ENCODE measurements at places on chromosomes 16 and 17.

GRCh38 chr17:27985736-27986399 lies 56.6 kb upstream of the NLK start:
- DNase-seq: no peak

- DNase-seq: no peak
Measured at GRCh38 chr17:16068323-16068722, 68.7 kb downstream of the TTC19 start.

GRCh38 chr16:51034481-51035109 lies 116.5 kb downstream of the SALL1 start:
- no peak for DNase-seq

DNA sequence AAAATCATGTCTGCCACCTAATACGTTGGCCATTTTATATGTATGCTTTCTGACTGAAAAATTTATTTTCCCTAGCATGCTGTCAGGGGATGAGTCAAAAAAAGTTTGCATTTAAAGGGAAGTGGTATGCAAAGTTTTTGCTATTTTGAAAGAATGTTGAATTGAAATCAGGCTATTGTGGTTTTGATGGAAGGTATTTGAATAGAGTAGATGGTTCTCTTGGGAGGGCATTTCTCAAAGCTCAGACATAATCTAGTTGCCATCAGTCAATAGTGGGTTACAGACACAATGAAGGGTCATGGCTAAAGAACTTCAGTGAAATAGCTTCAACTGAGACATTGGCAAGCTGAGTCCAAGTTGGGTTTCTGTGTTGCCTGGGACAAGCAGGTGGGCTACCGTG lies 102.4 kb downstream of the MAP2K6 start:
- DNase-seq: no peak

- DNase-seq: no peak
Measured at GRCh38 chr17:81187586-81188490, 21.8 kb upstream of the AATK start.

- DNase-seq: no peak
Measured at GRCh38 chr17:48578616-48579470, 693 bp upstream of the HOXB4 start.

DNA sequence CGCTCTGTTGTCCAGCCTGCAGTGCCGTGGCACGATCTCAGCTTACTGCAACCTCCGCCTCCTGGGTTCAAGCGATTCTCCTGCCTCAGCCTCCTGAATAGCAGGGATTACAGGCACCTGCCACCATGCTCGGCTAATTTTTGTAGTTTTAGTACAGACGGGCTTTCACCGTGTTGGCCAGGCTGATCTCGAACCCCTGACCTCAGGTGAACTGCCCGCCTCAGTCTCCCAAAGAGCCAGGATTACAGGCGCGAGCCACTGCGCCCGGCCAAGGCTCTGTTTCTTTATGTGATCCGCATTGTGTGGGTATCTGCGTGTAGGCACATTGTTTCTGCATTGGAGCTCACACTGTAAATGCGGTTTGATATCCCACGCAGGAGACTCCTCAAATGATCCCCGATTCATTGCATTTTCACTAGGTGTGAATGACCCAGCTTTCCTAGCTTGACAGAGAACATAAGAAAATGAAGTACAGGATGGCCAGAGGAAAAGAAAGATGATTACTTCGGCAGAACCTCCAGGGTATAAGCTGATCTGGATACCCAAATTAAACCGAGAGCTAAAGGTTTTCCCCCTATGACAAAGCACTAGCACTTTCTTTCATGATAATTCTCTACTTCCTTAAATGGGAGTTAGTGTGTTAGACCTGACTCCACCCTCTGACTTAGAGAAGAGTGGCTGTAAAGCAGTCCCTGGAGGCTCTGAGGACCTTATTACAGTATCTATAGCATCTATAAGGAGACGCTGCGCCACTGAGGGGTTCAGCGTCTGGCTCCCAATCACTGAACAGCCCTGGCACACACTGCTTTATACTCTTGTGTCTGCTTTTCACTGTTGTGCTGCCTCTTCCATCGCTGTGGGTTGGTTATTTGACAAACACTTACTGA lies 17.3 kb downstream of the COTL1 start:
- DNase-seq: peak; percentile 32

- DNase-seq: no peak
Measured at GRCh38 chr17:27950995-27951394, 57.8 kb upstream of the LYRM9 start.

GRCh38 chr16:90007015-90007414 lies 12.2 kb downstream of the DBNDD1 start:
- no peak for DNase-seq

DNA sequence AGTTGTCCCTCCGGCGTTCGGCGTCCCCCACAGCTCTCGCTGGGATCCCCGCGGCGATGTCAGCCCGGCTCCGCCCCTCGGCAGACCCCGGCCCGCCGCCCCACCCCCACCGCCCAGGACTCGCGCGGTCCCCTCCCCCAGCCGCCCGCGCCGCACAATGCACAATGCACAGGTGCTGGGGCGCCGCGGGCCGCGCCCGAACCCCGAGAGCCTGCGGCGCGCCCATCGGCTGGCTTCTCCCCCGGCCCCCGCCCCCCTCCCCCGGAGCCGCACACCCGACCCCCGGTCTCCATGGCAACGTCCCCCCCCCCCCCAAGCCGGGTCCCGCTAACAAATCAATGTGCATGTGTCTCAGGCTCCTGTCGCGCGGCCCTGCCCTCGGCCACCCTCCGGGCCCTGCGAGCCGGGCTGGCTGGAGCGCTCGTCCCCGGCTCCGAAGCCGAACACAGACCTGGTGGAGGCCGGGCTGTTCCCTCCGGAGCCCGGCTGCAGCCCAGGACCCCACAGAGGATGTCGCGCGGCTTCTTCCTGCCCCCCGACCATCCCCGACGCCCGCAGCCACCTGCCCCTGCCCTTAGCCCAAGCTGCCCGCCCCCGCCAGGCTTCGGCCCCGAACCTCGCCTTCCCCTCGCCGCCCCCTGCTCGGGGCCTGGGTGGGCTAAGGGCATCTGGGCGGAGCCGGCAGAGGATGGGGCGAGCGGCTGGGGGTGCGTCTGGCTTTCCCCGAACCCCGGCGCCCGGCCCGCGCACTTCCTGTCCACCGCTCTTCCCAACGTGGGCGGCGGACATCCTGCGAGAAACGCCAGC lies 818 bp upstream of the CBX8 start:
- no peak for DNase-seq

GRCh38 chr17:36939802-36940312 lies 2.6 kb downstream of the LHX1 start:
- DNase-seq: no peak

DNA sequence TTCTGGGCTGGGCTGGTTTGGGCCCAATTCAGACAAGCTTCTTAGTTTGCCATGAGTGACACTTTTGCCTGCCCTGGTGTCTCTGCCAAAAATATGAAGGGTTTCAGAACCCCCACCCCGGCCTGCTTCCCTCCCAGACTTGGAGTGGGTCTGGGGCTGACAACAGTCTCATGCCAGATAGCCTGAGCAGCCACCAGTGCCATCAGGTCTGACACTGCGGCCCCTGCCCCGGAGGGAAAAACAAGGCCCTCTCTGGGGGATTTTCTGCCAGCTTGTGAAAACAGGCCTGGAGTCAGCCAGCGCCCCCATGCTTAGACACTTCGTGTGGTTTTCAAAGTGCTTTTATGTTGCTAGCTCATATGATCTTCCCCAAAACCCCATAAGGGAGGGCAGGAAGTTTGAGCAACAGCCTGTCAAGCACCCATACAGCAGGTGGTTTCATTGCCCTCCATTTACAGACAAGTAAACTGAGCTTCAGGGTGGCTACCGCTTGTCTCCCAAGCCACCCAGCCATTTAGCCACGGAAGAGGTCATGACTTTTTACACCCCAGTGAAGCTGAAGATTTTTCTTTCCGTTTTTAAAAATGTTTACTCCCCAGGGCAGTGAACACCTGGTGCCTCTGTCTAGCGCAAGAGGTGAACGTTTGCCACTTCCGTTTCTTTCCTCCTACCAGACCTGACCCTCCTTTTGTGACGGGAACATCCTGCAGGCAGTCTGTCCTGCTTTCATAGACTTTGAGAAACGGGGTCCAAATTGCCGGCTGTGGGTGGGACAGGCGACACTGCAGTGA lies 300.6 kb downstream of the SEC14L1 start:
- peak; percentile 80 for DNase-seq

DNA sequence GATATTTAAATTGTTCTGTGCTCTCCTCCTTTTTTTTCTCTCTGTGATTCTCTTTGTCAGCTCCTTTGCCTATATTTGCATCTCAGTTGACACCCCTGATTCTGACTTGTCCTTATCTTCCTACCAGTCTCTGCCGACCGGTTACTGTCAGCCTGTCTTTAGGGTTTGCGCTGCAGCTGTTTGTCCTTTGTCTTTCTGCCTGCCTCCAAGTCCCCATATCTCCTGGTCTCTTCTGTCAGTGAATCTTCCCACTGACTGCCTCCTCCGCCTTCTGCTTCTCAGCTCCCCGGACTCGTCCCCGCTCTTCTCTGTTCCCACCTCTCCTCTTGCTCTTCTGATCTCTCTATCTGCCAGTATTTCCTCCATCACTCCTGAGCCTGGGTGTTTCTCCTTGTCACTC lies 5.2 kb downstream of the TLCD2 start:
- DNase-seq: no peak

GRCh38 chr16:50861970-50862411 lies 120.1 kb downstream of the CYLD start:
- no peak for DNase-seq

DNA sequence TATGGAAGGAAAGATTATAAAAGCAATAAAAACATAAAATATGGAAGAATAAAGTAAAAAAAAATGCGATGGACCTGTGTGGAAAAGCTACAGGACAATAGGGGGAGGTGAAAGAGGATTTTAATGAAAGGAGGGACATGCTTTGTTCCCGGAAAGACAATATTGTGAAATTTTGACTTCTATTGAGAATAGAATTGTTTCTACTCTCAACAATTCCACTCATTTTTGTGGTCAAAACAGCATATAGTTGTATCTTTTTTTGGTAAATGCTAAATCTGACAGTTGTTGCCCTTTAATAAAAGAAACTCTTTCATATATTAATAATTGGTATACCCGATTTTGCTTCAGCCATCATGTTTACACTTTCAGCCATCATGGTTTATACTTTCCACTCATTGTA lies 22.9 kb upstream of the APPBP2 start:
- DNase-seq: no peak

DNA sequence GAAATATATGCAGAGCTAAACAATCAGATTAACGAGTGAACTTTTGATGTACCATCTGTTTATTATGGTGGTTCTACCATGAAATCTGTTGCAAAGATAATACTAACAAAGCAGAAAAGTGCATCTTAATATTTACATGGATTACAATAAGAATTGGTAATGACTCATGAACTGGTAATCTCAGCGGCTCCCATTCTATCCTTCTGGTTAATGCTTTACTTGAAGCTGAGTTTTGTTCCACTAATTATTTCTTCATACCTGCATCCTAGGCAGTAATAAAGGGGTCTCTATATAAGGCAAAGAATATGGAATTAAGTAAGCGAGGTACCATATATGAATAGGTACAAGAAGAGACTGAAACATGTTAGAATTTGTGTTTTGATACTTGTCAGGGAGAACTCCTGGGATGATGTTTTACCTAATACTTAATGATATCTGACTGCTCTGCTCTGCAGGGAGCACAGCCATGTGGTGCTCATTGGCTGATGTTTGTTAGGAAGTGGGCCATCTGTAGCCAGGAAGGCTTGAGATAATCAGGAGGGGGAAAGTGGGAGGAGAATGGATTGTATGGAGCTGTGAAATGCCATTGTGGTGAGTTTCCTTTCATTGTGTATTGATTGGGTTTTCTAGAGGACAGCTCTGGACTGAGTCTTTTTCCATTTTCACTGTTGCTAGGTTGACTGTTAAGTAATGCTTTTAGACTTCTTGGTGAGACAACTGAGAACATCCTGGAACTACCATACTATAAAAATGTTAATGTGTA lies 52.6 kb downstream of the MAP2K6 start:
- no peak for DNase-seq

GRCh38 chr17:7221278-7222092 lies 1.7 kb downstream of the ACADVL start:
- DNase-seq: no peak

- DNase-seq: no peak
Measured at GRCh38 chr17:3514873-3515272, 39.1 kb downstream of the ASPA start.

DNA sequence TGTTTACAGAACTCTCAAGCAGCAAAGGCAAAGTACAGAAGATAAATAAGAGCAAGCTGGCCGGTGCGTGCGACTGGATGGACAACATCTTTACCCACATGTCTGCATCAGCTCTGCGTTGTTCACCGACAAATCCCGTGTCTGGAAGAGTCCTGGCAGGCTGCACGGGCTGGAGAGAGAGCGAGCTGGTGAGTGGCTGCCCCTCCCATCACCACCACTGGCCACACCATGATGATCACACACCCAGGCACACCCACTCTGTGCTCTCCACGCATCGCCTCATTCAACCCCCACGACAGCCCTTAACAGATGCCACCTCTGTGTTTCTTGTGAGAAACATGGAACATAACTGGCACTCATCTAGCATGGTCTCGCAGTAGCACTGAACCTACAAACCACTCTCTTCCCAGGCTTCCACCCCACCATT lies 59.2 kb downstream of the ANKRD11 start:
- no peak for DNase-seq

- no peak for DNase-seq
Measured at GRCh38 chr17:45848868-45849535, 4.3 kb downstream of the SPPL2C start.

DNA sequence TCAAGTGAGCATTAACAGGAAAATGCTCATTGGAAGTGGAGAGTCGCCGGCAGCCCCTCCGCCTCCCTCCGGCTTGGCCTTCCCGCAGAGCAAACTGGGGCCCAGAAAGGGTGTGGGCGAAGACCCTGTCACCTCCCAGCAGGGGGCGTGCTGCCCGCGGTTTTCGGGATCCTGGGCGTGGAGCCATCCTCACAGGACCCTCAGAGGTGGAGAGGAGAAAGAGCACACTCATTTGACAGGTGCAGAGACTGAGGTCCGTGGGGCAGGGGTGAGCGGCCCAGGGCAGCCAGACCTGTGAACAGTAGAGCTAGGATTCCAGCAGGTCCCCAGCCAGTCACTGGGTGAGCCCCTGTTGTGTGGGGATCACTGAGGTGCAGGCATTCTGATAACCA lies 1002.9 kb downstream of the KCNJ18 start:
- DNase-seq: no peak

DNA sequence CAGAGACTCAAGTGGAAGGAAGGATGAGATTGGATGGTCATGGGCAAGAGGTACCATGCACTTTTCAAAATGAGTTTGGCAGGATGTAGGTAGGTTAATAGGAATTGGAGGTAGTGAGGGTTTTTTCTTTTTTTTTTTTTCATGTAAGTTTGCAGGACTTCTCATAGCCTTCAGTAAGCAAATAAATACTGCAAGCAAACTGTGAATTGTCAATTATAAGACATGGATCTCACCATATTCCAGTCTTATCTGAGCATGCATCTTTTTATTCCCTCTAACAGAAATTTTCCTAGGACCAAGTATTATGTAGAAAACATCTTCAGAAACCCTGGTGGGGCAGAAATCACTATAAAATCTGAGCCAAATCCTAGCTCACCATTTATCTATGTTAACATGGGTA lies 584.6 kb upstream of the CDH5 start:
- DNase-seq: no peak

DNA sequence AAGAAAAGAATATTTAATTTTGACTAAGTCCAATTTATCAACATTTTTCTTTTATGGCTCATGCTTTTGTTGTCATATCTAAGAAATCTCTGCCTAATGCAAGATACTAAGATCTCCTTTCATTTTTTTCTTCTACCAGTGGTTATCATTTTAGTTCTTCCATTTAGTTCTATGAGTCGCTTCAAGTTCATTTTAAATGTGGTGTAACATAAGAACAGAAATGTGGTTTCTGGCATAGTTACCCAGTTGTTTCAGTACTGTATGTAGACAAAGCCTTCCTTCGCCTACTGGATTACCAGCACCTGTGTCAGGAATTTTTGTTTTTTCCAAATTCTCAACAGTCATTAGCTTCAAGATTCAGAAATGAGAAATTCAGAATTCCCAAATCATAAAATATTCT lies 175.7 kb downstream of the PARN start:
- no peak for DNase-seq

Measured in activated naive CD4-positive, alpha-beta T cell treated with Interleukin-2 at 50 U/mL for 16 hours (primary cell).